ENCODE measurements at places on chromosomes 12 and 14.

GRCh38 chr14:95524706-95525512 lies 8.5 kb upstream of the SYNE3 start:
- no peak for DNase-seq

DNA sequence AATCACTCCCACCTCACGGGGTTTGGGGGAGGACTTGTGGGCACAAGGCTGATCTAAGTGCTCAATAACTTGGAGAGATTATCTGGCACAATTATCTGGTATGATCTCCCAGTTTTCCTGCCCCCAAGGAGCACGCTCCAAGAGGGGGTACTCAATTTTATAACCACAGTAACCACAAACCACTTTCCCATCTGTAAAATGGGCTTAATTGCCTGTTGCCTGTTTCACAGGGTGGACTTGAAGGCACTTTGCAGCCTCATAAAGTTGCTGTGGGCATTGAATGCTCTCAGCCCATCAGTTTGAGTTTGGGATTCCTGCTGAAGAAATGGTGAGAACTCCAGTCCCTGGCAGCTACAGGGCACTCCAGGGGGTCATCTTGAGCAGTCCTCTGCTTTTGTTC lies 4.4 kb downstream of the SLC8B1 start:
- no peak for DNase-seq

DNA sequence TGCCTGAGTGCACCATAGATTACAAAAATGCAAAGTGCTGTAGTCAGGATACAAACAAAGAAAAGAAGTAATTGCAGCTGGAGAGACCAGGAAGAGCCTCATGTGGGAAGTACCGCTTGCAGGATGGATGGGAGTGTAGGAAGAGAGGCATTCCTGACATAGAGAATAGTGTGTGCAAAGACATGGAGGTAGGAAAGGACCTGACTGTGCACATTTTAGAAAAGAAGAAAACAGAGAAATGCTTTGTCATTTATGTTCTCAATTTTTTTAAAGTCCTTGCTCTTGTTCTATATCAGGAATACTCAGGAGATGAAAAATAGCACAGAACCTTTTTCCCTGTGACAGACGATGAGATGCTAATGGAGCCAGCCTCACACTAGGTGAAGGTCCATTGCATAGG lies 358.7 kb upstream of the TMPO start:
- DNase-seq: no peak

DNA sequence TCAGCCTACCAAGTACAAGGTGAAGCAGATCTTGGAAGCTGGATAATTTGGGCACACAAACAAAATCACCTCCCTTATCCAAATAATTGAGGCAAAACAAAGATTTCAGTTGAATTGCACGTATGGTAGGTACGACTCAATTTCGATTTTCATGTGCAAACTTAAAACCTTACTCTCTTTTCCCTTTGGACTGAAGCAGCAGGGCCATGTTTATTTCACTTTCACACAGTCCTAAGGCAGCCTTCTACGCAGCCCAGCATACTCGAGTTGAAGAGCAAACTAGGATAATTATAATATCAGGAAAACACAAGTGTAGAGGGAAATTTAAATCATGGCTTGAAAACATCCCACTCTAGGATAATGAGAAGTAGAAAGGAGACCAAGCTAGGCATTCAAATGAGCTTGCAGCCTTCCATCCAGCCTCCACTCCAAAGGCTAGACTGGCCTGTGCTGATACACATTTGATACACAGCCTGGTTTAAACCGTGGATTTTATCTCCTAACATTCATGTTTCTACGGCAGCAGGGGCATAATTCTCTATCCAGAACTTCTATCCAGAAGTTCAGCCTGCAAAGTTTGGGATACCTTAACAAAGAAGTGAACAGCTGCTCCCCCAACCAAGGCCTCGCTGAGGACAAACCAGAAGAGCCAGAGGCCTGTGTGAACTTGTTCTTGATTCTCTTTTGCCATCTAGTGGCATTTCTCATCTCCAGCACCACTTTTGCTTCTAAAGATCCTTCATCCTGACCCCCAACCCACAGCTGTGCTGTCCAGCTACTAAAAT lies 2.4 kb upstream of the RNASE7 start:
- DNase-seq: peak; percentile 59

- DNase-seq: no peak
Observed at GRCh38 chr12:49054524-49054923, 6.1 kb downstream of the KMT2D start.

DNA sequence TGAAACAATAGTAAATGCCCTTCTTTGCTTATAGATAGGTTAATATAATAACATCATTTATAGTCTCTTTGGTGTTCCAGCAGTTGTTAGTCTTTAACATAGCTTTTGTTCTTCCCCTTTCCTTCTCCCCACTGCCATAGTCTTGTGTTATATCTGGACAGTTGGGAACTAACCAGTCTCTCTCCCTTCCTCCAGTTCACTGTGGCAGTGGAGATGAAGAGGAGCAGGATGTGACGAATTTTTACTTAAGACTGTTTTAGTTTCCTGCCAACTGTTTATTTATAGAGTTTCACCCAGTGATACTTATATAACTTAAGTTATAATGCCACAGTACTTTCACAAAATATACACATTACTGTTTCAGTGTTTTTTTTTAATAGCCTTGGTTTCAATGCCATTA lies 277.4 kb downstream of the PDZRN4 start:
- DNase-seq: no peak

DNA sequence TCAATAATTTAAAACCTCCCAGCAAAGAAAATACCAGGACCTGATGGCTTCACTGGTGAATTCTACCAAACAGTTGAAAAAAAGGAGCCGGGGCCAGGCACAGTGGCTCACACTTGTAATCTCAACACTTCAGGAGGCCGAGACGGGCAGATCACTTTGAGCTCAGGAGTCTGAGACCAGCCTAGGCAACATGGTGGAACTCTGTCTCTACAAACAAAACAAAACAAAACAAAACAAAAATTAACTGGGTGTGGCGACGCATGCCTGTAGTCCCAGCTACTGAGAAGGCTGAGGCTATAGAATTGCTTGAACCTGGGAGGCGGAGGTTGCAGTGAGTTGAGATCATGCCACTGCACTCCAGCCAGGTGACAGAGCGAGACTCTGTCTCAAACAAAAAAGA lies 13.7 kb upstream of the TROAP start:
- no peak for DNase-seq
